Activated naive CD4-positive, alpha-beta T cell treated with anti-CD3 and anti-CD28 coated beads, Interleukin-2, amount 50 U/mL, for 16 hours (primary cell): ENCODE measurements at places on chromosomes 11 and 22.
A peak's percentile ranks its signal among the peaks of the same experiment; 100 is the strongest.

DNA sequence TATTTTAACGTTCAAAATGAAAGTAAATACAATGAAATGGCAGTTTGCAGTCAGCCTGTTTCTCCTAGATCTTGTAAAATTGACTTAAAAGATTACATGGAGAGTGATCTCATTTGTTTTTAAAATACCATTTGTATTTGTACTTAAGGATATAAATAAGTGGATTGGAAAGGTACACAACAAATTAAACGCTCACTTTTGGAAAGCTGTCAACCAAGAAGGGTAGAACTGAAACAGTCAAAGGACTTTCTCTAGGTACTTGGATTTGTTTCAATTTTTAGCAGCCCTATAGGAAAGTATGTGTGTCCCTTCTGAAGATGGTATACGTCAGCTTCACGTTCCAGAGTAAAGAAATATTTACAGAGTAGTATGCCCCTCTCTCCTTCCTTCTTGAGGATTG is 7.3 kb downstream of the TBRG1 start:
- no peak for DNase-seq

- DNase-seq, result peak; percentile 23
Measured at GRCh38 chr11:640021-640706, 3.1 kb downstream of the DRD4 start.

GRCh38 chr22:29102300-29102699 is 29.5 kb downstream of the KREMEN1 start:
- no peak for DNase-seq

- DNase-seq, result no peak
Measured at GRCh38 chr22:43476751-43477725, 65.2 kb downstream of the MPPED1 start.
